ENCODE measurements at places on chromosomes 1 and 21.

GRCh38 chr1:16138772-16139221 is 17.1 kb downstream of the EPHA2 start:
- DNase-seq = no peak

- no peak for DNase-seq
These were observed 32.7 kb upstream of the KHDRBS1 start for GRCh38 chr1:31980835-31981455.

GRCh38 chr1:31064111-31064717 is 1.3 kb downstream of the PUM1 start:
- DNase-seq = peak; percentile 20

DNA sequence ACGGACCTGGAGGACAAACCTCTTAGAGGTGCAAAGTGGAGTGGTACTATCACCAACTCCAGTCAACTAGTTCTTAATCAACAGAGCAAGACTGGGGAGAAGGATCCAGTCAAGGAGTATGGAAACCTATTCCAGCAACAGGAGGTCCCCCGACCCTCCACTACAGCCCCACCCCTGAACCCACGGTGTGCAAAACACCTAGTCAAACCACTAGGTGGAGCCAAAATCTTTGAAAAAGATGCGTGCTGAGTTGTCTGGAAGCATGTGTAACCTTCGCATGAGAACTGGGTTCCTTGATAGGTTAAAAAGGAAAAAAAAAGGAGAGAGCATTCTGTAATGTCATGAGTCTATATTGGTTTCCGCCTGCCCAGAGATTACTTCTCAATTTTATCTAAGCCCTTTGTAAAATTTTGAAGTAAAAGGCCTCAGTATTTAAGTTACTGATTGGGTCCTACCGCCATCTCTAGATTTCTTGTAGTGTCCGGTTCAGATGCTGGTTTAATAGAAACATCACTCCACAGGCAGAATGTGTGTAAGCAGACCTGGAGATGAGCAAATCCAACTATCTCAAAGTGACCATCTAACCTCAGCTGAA is 81.9 kb upstream of the HAO2 start:
- DNase-seq = peak; percentile 58

DNA sequence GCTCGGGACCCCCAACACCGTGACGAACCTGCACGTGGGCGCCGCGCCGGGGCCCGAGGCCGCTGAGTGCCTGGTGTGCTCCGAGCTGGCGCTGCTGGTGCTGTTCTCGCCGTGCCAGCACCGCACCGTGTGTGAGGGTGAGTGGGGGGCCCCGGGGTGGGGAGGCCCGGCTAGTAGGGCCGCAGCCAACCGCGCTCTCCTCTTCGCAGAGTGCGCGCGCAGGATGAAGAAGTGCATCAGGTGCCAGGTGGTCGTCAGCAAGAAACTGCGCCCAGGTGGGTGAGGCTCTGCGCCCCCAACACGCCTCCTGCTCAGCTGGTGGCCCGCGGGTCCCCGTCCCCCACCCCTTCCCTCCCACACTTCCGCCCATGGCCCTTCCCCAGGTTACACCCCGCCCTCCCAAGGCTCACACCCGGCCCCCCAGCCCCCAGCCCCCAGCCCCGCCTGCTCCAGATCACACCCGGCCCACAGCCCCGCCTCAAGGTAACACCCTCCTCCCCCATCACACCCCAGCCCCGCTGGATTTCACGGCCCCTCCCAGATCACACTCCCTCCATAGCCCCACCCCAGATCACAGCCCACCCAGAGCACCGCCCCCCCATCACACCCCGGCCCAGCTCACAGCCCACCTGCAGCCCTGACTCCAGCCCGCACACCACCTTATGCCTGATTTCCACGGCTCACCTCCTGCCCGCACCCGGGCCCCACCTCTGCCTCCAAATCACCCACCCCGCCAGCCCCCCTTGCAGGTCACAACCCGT is 2.4 kb upstream of the MMP23B start:
- no peak for DNase-seq

DNA sequence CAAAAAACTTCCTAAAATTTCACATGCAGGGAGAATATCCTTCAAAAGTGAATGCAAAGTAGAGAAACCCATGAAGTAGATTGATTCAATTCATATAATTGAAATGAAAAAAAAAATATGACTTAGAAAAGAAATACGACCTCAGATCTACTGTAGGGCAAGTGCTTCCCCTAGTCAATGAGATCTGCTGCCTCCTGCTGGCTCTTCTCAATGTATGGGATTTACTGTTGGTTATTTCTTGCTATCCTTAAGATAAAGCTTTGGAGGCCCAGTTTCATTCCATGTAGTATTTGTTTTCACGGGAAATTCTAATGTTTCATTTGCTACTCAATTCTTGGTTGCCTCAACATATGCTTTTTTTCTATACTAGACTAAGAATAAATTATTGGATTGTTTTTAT is 46.2 kb downstream of the ZNF648 start:
- no peak for DNase-seq

- DNase-seq = no peak
These were observed 155.8 kb downstream of the RYR2 start for GRCh38 chr1:237197470-237198425.

- no peak for DNase-seq
These were observed 86.5 kb downstream of the PSMG1 start for GRCh38 chr21:39096754-39097153.

- DNase-seq = peak; percentile 21
These were observed 67.0 kb downstream of the PIK3R3 start for GRCh38 chr1:46065405-46065804.

DNA sequence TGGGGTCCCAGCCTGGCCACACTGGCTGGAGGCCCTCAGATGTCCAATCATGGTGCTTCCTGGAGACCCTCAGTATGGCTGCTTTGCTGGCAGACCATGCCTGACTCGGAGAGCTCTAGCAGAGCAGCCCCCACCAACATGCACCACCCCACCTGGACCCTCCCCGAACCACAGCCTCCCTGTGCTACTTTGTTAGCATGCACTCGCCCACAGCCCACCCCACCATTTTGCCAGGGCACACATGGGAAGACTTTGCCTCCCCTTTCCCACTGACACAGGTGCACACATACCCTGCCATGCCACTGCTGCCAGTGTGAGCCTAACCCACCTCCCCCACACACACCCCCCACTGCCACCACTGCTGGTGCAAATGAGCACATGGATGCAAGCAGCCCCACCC is 497.5 kb upstream of the PBX1 start:
- no peak for DNase-seq

DNA sequence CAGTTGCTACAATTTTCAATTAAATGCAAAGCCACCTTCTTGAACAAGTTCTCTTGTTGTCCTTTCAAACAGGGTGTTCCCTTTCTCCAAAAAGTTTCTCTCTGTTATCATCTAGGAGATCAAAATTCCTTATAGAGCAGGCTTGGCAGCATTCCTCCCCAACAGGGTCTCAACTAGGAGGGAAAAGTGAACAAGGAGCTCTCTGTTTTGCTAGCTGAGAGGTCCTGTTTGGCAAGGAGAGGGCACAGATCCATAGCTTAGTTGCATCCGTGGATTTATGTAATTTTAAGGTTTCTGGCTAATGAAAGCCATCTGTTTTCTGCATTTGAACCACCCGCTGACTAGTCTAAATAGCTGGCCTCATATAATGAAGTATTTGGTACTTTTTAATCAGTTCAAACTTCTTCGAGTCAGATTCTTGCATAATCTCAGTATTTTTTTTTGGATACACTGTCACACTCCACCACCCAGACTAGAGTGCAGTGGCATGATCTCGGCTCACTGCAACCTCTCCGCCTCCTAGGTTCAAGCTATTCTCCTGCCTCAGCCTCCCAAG is 54.0 kb downstream of the APP start:
- no peak for DNase-seq

GRCh38 chr1:89831462-89832120 is 10.8 kb downstream of the LRRC8D start:
- no peak for DNase-seq

- no peak for DNase-seq
These were observed 210.0 kb upstream of the FOXD3 start for GRCh38 chr1:63112155-63112900.
